ENCODE measurements at places on chromosomes 12 and 14. TPM values are rescaled to one million over a fixed set of nuclear protein-coding genes. Genes with fewer than 3 reads are reported as not detected.

The NFE2 gene
- 0.15 TPM for total RNA-seq

The ART4 gene
- total RNA-seq, result not detected

The VRTN gene
- total RNA-seq, result not detected

The TAS2R30 gene
- total RNA-seq, result not detected

The PIANP gene
- total RNA-seq, result 0.74 TPM

Measured in bronchus fibroblast of lung (primary cell).